Mammary epithelial cell (primary cell): ENCODE measurements at places on chromosomes 16 and 17. TPM values are rescaled to one million over a fixed set of nuclear protein-coding genes. Genes with fewer than 3 reads are reported as not detected.

DNA sequence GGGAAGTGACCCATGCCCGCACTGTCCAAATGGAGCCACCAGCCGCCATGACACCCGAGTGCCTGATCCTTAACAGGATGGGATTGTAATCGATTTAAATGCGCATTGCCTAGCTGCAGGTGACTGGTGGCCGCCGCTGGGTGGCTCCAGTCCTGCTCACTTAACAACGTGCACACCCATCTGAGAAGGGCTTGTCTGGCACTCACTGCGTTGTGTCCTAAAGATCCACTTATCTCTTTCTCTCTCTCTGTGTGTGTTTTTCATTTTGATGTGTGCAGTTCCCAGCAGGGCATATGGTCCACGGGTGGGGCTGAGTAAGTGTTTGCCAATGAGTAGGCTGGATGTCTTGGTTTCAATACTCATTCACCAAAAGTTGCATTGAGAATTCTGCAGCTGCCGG is 80.6 kb downstream of the IRF8 start:
- no peak for DNase-seq

DNA sequence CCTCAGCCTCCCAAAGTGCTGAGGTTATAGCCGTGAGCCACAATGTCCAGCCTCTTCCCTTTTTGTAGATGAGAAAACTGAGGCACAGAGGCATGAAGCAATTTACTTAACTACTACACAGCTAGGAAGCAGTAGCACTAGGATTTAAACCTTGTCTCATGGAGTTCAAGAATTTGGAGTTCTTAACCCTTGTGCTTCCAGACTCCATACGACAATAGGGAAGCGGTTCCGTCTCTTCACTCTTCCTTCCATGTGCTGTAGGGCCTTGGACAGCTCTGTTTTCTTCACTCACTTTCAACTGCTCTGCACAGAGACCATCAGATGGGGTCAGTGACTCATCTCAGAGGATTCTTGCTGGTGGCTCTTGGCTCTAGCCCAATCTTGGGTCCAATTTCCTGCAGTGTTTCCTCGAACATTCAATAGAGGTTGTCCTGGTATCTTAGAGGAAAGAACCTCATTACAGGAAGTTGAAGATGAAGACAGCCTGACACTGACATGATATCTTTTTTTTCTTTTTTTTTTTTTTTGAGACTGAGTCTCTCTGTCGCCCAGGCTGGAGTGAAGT is 19.3 kb downstream of the ITGAL start:
- peak; percentile 62 for DNase-seq

DNA sequence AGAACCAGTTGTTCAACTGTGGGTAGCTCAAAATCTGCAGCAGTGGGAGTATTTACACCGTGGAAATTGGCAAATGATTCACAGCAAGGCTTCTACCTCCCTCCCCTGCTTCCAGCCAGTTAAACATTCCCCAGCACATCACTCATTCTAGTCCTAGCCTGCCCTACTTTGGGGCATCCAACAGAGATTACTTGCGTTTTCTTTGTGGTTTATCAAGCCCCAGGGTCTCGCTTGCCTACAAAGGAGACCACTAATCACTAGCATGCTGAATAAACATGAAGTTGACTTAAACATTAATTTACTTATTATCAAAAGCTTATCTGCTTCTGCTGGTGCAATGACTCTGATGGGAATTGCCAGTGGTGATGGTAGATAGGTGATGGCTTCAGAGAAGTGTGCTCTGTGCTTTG is 94.5 kb downstream of the MARF1 start:
- no peak for DNase-seq

GP2 gene
- not detected in 2 replicates for total RNA-seq

MLKL gene
- total RNA-seq = 4.6 and 16.6 TPM in 2 replicates

TNS4 gene
- 434 and 608 TPM in 2 replicates for total RNA-seq
